Vagina (tissue), 2 donors: ENCODE measurements at places on chromosomes 4 and X.

DNA sequence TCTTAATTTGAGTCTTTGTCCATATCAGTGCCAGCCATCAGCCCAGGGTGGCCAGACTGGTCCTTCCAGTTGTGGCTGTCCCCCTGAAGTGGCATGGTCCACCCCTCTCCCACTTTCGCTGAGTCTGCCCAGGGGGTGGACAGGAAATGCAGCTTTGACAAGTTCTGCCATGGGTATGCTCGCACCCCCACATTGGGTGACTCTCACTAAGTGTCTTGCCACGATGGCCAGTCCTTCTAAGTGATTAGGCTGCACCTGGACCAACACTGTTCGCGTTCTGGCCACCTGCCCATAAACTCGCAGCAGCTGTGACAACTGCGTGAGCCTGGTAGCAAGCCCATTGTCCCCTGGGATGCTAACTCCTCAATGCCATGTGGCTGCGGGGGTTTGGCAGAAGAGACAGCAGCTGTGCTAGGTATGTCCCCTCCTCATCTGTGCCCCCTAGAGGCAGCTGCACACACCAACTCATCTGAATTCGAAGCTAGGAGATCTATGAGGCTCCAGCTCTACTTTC, 10.0 kb upstream of the LNX1 start:
- no peaks in the 10 kb centered on the region for H3K27me3 ChIP-seq
- H3K4me3 ChIP-seq: no peak overlapping the region

DNA sequence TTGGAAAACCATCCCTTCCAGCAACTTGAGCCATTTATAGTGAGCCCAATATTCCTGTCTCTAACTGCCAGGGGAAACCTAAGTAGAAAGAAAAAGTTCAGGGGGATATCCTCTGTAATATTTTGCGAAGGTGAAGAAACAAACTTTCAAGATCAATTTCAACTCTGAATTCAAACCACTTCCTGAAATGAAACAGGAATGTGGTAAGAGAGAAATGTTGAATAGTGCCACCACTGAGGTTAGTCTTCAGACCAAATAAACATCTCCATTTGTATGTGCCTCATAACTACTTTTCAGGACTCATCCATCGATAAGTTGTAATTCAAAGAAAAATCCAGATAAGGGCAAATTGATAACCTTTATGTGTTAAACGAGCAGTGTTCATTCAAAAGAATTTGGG, 128.7 kb downstream of the GABRB1 start:
- no peaks in the 10 kb centered on the region for H3K4me1 ChIP-seq
- no peaks in the 10 kb centered on the region for H3K36me3 ChIP-seq
- H3K27me3 ChIP-seq: no peaks in the 10 kb centered on the region
- no peak overlapping the region for H3K4me3 ChIP-seq
- no peak overlapping the region for H3K27ac ChIP-seq
- DNase-seq: no peak

DNA sequence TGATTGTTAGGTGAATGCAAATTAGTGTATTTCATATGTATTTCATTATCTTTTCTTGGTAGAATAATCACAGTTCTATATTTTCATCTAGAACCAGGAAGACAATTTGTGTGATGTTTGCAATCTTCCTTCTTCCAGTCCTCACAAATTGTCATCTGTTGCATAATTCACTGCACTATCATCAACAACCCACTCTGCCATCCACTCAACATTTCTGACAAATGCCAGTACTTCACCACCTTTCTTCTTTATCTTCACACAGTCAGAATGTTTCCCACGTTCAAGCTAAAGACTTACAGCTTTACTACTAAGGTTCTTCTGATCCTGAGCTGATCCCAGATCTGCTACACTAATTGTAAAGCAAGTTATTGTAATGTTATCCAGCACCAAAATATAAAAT, 107.8 kb downstream of the IQCM start:
- no peak overlapping the region for H3K4me3 ChIP-seq
- no peaks in the 10 kb centered on the region for H3K36me3 ChIP-seq
- no peak for DNase-seq

DNA sequence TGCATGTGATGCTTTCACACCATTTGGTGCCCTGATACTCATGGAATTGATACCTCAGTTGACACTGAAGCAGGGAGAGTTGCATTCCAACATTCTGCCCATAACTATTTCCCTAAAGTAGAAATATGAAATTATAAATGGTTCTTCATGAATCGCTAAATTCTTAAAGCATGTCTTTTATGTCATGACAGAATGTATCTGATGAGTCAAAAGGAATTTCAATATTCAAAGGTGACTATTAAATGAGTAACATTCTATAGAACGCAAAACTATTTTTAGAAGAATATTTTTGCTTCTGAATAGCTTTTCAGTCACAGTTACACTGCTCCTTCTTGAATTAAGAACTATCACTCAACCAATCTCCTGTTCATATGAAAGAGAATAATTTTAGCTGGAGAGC, 152.8 kb downstream of the ADGRA3 start:
- no peak for DNase-seq
- H3K27me3 ChIP-seq: no peaks in the 10 kb centered on the region
- H3K4me1 ChIP-seq: no peaks in the 10 kb centered on the region
- no peaks in the 10 kb centered on the region for H3K36me3 ChIP-seq

DNA sequence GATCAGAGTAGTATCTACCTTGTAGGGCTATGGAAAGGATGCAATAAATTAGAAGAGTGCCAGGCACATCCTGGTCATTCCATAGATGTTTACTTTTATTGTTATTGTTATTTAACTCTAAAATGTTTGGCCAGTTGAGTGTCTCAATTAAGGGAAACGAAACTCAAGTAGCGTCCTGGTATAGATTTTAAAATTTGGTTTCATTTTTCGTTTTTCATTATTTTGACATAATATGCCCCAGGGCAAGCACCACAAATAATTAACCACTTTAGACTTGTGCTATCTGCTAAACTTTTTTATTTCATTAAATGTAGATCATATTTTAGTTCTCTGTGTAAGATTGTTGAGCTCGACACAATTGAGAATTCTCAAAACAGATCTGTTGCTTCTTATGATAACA, 179.7 kb upstream of the PRPS2 start:
- no peak overlapping the region for H3K27ac ChIP-seq
- no peaks in the 10 kb centered on the region for H3K4me1 ChIP-seq
- H3K36me3 ChIP-seq: no peaks in the 10 kb centered on the region
- no peaks in the 10 kb centered on the region for H3K27me3 ChIP-seq

GRCh38 chrX:118392716-118393115, 46.8 kb downstream of the WDR44 start:
- H3K36me3 ChIP-seq: no peaks in the 10 kb centered on the region
- H3K27ac ChIP-seq: no peak overlapping the region
- DNase-seq: no peak
- H3K27me3 ChIP-seq: no peaks in the 10 kb centered on the region
- H3K4me1 ChIP-seq: no peaks in the 10 kb centered on the region

DNA sequence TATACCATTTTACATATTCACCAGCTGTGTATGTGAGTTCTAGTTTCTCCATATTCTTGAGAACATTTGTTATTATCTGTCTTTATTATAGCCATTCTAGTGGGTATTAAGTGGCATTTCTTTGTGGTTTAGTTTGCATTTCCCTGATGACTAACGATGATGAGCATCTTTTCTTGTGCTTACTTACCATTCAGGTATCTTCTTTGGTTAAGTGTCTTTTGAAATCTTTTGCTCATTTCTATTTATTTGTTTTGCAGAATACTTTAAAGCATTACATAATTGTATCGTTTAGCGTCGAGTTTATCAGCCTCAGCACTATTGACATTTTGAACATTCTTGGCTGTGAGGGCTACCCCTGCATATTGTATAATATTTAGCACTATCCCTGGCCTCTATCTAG, 85.4 kb downstream of the FRMPD4 start:
- H3K27me3 ChIP-seq: no peaks in the 10 kb centered on the region
- H3K4me3 ChIP-seq: no peak overlapping the region
- no peaks in the 10 kb centered on the region for H3K36me3 ChIP-seq
- no peak overlapping the region for H3K27ac ChIP-seq
- no peaks in the 10 kb centered on the region for H3K4me1 ChIP-seq

DNA sequence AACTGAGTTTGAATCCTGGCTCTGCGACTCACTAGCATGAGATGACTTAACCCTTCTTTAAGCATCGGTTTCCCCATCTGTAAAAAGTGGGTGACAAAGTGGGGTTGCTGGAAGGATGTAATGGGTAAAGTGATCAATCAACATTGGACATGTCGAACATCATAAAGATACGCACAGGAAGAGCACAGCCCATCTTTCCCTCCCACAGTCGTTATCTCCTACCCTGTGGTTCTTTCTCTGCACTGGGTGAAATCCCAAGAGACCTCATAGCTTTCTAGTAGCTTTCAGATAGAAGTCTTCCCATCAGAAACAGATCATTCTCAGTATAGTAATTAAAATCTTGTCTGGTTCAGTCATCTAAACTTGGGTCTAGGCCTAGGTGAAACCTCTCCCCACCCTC, 216.5 kb downstream of the CBR4 start:
- H3K36me3 ChIP-seq: no peaks in the 10 kb centered on the region
- no peaks in the 10 kb centered on the region for H3K27me3 ChIP-seq
- no peak overlapping the region for H3K4me3 ChIP-seq
- no peak overlapping the region for H3K27ac ChIP-seq
- no peak for DNase-seq

DNA sequence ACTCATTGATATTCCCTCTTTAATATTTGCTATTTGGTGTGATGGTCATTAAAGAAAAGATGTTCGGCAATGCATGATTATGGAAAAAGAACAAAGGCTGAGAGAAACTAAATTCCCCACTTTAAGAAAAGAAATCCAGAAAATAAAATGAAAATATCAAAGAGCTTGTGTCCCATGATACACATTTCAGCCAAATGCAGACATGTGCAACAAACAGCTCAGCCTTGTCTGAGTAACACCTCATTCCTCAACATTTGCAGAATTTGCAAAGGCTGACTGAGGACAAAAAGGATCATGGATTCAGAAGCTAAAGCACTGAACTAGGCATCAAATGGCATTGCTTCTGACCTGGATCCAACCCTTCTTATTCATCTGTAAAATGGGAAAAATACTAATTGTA, 281.0 kb downstream of the RAB28 start:
- H3K27ac ChIP-seq: no peak overlapping the region
- DNase-seq: no peak
- H3K36me3 ChIP-seq: no peaks in the 10 kb centered on the region
- H3K4me3 ChIP-seq: no peak overlapping the region
- no peaks in the 10 kb centered on the region for H3K4me1 ChIP-seq
- H3K27me3 ChIP-seq: no peaks in the 10 kb centered on the region

DNA sequence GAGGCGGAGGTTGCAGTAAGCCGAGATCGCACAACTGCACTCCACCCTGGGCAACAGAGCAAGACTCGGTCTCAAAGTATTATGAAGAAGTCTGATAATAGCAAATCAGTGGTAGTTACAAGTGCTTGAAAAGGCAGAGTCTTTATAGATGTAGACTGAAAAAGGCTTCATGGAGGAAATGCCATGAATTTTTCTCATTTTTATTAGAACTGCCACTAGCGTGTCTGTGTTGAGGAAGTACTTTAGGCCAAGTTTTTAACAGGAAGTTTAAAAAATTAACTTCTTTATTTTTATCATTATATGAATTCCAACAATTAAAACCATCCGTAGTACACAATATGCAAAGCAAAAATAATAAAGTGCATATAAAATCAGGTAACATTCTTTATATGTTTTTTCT, 32.8 kb upstream of the IL13RA1 start:
- no peaks in the 10 kb centered on the region for H3K4me1 ChIP-seq
- no peak for DNase-seq

GRCh38 chr4:152103181-152103901, 342.5 kb upstream of the GATB start:
- DNase-seq: no peak
- H3K4me1 ChIP-seq: peaks cover 15% of the 10 kb centered on the region

- DNase-seq: no peak
- no peaks in the 10 kb centered on the region for H3K36me3 ChIP-seq
- no peak overlapping the region for H3K4me3 ChIP-seq
- no peak overlapping the region for H3K27ac ChIP-seq
- no peaks in the 10 kb centered on the region for H3K27me3 ChIP-seq
- no peaks in the 10 kb centered on the region for H3K4me1 ChIP-seq
Measured at GRCh38 chr4:147587041-147587440, 30.2 kb upstream of the TMEM184C start.

DNA sequence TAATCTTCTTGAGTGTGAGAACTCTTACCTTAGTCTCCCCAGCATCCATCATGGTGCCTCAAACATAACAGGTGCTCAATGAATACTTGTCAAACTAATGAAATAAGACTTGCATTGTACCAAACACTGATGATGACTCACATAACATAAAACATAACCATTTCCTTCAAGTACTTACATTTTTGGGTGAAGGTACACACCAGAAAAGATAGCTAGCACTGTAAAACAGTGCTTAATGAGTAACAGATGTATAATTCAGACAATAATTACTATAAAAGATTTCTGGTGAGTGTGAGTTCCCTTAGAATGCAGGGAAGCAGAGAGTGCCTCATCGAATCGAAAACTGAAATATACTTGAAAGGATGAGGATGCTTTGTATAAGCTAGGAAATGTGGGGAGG, 70.1 kb upstream of the HCCS start:
- no peak overlapping the region for H3K4me3 ChIP-seq
- no peak for DNase-seq
- H3K27ac ChIP-seq: no peak overlapping the region
- no peaks in the 10 kb centered on the region for H3K27me3 ChIP-seq
- H3K36me3 ChIP-seq: no peaks in the 10 kb centered on the region
- no peaks in the 10 kb centered on the region for H3K4me1 ChIP-seq

GRCh38 chr4:183177001-183177400, 77.9 kb downstream of the WWC2 start:
- DNase-seq: no peak
- H3K36me3 ChIP-seq: no peaks in the 10 kb centered on the region
- no peaks in the 10 kb centered on the region for H3K27me3 ChIP-seq
- no peak overlapping the region for H3K4me3 ChIP-seq
- H3K27ac ChIP-seq: no peak overlapping the region
- peaks cover 17% of the 10 kb centered on the region for H3K4me1 ChIP-seq

GRCh38 chr4:112172180-112172579, 26.9 kb downstream of the FAM241A start:
- H3K27me3 ChIP-seq: no peaks in the 10 kb centered on the region
- no peak for DNase-seq
- no peak overlapping the region for H3K4me3 ChIP-seq

- no peaks in the 10 kb centered on the region for H3K4me1 ChIP-seq
- no peak overlapping the region for H3K4me3 ChIP-seq
- no peaks in the 10 kb centered on the region for H3K27me3 ChIP-seq
- H3K27ac ChIP-seq: no peak overlapping the region
- H3K36me3 ChIP-seq: no peaks in the 10 kb centered on the region
Measured at GRCh38 chrX:129618997-129619396, 35.8 kb downstream of the APLN start.

DNA sequence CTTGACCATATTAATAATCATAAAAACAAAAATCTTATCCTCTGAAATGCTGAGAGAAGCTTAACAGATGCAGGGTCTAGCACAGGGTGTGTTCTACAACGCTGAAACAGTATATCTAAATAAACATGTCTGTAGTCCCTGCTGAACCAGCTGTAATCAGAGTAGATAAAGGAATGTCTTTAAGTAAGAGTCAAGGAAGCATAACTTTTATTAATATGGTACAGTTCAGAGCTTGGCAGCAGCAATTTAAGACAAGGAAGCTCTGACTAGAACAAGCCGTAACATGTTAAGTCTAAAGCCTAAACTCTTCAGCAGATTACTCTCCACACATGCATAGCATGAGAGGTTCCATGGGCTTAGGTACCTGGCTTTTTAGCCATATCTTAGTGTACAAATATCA, 36.1 kb downstream of the NFKB1 start:
- H3K4me1 ChIP-seq: peaks cover 19% of the 10 kb centered on the region
- H3K27ac ChIP-seq: no peak overlapping the region
- no peak overlapping the region for H3K4me3 ChIP-seq
- H3K36me3 ChIP-seq: no peaks in the 10 kb centered on the region
